Mammary epithelial cell (primary cell): ENCODE measurements at places on chromosomes 12 and 14. TPM values are rescaled to one million over a fixed set of nuclear protein-coding genes. Genes with fewer than 3 reads are reported as not detected.

AMDHD1 gene
- 0.34 TPM for polyA plus RNA-seq

USP15 gene
- polyA plus RNA-seq = 35.3 TPM

IRAK3 gene
- 0.10 TPM for polyA plus RNA-seq

RNF10 gene
- polyA plus RNA-seq = 111 TPM

B4GALNT1 gene
- 10.8 TPM for polyA plus RNA-seq
